ENCODE measurements at places on chromosomes 6 and 20.

GRCh38 chr20:12827816-12828385 lies 180.9 kb upstream of the SPTLC3 start:
- DNase-seq = no peak

DNA sequence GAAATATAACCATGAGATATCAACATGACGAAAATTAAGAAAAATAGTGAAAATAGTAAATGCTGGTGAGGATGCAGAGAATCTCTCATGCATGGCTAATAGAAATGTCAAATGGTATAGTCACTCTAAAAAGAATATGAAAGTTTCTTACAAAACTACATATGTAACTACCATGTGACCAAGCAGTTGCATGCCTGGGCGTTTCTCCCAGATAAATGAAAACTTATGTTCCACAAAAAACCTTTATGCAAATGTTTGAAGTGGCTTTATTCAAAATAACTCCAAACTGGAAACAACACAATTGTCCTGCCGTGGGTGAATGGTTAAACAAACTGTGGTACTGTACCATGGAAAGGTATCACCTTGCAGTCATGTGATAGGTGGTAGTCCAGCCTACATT lies 112.4 kb downstream of the HDGFL1 start:
- no peak for DNase-seq

DNA sequence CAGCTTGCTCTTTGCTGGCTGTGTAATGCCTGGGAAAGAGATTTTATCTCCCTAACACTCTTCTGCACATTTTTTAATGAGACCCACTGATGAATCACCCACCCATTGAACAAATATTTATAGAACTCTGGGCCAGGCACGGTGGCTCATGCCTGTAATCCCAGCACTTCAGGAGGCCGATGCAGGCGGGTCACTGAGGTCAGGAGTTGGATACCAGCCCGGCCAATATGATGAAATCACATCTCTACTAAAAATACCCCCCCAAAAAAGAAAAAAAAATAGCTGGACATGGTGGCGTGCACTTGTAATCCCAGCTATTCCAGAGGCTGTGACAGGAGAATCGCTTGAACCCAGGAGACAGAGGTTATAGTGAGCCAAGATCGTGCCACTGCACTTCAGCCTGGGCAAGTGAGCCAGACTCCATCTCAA lies 82.1 kb upstream of the SIRPA start:
- no peak for DNase-seq

GRCh38 chr6:69294407-69294806 lies 502.4 kb downstream of the LMBRD1 start:
- no peak for DNase-seq

GRCh38 chr20:60637801-60638200 lies 614.3 kb upstream of the CDH4 start:
- no peak for DNase-seq

DNA sequence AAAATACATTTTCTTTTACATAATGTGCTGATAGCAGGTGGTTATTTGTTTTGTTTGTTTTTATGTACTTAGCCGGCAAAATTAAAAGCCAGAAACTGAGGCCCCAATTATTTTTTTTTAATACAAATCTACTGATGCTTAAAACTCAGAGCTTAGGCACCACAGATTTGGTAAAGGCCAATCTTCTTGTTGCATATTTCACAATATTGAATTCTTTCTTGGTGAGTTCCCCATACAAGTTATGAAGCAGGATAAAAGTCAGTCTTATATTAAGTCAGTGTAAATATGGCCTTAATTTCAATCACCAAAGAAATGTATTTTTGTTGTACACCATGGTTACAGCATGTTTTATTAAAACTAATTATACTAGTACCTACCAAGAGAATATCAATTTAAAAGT lies 16.3 kb upstream of the ZDHHC14 start:
- DNase-seq = no peak

GRCh38 chr6:414447-414846 lies 22.9 kb downstream of the IRF4 start:
- DNase-seq = no peak

DNA sequence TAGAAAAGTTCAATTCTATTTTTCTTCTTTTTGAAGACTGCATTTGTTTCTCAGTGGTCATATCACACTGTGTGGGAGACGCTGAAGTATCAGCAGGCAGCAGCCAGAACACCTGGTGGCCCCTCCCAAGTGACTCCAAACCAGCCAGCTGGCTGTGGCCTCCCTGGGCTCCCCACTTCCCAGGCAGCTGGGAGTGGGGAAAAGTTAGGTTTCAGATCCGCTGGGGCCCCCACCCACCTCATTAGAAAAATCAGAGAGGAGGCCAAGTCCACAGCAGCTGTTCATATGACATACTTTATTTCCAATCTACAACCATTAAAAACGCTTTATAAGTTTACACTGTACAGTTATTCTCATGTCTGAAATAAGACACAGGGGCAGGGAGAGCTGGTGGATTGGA lies 3.6 kb upstream of the DSN1 start:
- DNase-seq = no peak
